NCI-H1436 (cell line): ENCODE measurements at places on chromosomes 5 and 9.

- peak; percentile 7 for DNase-seq
These were observed 1.3 kb downstream of the MACIR start for GRCh38 chr5:103259705-103260355.

DNA sequence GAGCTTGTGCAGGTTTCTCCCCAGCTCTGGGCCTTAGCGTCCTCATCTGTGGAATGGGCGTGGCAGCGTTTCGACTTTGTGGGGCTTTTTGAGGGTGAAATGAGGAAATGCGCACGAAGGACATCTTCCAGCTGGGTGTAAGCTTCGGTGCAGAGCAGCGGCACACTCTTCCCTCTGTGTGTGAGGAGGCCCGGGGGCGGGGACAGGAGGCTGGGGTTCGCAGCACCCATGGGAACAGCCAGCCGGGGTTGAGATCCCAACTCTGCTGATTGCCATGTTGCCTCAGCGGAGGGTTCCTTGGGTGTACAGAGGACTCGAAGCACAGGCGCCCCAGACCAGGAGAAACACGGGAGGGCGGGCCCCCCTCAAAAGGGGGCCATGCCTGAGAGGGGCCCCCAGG is 265.6 kb downstream of the NSG2 start:
- no peak for DNase-seq

DNA sequence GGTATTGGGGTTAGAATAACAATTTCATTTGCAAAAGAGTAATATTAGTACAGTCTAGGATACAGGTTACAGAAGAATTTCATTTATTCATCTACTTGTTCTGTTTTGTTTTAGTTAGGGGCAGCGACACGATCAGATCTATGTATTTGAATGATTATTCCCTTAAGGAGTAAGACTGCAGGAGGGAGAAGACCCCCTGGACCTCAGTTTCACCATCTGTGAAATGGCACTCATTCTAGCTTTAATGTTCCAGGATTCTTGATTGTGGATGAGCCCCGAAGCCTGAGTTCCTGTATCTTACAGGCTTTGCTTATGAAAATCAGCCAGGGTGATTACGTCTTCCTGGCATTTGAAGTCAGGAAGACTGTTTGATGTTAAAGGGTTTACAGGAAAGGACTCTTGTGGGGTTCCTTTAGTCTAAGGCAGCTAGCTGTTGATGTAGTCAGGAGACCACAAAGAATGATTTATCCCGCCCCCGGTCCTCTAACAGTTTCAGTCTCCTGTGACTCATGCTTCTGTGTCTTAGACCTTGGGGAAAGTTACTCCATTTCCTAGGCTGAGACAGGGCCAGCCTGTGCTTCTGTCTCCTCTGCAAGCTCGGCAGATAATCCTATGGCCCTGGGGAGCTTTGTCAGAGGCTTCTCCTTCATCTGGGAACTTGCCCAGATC is 11.5 kb downstream of the SMIM3 start:
- DNase-seq: no peak

GRCh38 chr9:21965401-21965951 is 28.7 kb downstream of the CDKN2A start:
- no peak for DNase-seq

DNA sequence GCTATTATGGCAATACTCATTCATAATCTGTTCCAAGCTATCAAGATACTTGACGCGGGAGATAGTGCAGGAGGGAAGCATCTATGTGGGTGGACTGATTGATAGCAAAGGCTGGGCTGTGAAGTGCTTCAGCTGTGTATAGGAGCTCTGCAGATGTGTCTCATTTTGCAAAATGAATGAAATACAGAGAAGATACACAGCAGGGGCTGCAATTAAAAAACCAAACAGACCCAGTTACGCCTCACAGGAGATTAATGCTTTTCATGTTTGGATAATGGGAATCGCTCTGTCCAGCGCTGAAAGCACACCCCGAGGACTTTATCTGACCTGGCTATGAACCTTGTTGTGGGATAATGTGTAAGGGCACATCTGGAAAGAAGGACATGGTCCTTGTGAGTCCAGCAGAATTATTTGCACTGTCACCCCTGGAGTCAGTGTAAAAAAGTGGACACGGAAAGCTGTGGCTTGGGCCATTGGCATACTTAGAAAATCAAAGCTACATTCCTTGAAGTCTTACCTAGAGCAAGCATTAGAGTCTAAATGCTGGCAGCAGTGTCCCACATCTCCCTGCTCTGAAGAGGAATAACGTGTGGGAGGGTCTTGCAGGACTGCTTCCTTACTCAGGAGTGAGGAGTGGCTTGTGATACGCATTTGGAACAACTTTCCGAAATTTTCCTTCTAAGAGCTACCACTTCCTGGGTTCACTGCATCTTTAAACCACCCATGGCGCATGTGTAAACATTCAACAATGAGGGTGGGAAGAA is 2.6 kb downstream of the SH3RF2 start:
- DNase-seq: no peak

DNA sequence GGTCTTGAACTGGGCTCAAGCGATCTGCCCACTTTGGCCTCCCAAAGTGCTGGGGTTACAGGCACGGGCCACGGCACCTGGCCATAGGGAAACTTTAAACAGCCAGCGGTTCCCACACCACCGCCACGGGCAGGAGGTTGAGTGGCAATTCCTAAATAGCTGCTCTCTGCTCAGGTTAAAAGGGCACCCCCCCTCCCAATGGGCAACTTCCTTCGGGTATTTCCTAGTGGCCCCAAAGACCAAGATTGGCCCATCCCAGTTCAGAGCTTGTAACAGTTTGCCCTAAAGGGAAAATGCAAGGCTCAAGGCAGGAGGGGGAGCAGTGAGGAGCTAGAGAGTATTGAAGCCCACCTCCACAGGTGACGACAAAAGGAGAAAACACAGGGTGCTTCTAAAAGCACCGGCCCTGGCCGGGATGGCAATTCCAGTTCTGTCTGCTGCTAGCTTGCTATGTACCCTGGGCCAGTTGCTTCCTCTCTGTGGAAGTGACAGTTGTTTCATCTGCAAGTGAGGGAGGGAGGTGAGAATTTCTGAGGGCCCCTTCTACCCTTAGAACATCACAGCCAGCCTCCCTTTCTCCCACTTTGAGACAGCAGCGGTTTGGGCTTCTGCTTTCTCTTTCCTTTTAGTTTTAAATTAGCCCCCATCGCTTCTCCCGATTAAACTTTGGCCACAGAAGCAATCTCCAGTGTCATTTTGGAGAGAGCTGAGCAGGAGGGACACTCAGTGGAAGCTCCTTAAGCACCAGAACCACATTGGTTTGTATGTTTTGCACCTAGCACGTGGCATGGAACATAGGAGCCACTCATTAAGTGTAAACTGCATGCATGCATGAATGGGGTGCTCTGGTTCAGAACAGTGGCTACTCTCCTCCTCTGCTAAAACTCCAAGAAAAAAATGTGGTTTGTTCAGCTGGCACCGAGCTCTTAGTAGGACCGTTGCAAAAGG is 17.3 kb upstream of the TNIP1 start:
- no peak for DNase-seq

- DNase-seq: no peak
These were observed 264.7 kb downstream of the NPR3 start for GRCh38 chr5:32975656-32976375.

- DNase-seq: no peak
These were observed 74.9 kb downstream of the FBXL7 start for GRCh38 chr5:15574806-15575325.

DNA sequence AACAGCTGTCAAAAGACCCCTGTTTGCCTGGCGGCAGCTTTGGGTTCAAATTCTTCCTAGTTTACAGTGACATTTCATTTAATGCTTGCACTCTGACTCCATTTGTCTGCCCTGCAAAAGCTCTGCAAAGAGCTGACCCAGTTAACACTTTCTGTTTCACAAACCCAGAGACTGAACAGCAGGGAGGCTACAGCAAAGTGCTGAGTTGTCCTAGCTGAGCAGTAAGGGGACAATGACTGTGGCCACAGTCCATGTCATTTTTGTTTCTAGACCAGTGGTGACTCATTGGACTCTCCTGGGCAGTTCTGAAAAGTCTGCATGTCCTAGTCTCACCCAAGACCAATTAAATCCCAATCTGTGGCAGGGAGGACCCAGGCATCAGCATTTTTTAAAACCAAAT is 994.8 kb upstream of the WWC1 start:
- DNase-seq: no peak
